Fibroblast of skin of scalp (primary cell): ENCODE measurements at places on chromosomes 2 and 18.

GRCh38 chr18:78664848-78665247 lies 314.8 kb upstream of the SALL3 start:
- DNase-seq: no peak

DNA sequence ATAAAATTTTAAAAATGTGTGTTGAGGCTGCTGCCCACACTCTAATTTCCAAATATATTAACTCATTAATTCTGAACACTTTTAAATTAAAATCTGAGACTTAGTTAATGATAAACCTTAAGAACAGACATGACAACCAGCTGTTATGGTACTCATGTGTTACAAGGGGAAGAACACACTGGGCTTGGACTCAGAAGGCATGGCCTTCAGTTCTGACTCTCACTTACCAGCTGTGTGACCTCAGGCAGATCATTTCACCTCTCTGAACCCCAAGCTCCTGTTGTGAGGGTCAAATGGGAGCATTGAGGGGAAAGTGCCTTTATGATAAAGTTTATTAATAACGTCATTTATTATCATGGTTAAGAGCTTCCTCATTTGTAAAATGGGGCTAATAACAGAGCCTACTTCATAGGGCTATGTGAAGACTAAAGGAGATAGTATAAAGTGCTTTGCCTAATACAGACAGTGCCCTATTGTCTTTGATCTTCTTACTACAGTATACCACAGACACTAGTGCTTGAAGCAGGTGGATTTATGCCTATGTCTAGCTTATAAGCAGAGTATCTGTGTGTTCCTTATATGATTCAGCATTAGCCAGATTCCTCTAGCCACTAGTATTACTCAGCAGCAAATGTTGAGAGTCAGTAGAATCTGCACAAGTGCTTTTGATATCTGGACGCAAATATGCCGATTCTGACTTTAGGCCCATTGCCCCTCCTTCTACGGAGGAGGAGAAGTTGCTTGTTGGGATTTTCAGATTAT lies 99.6 kb downstream of the SGPP2 start:
- no peak for DNase-seq

DNA sequence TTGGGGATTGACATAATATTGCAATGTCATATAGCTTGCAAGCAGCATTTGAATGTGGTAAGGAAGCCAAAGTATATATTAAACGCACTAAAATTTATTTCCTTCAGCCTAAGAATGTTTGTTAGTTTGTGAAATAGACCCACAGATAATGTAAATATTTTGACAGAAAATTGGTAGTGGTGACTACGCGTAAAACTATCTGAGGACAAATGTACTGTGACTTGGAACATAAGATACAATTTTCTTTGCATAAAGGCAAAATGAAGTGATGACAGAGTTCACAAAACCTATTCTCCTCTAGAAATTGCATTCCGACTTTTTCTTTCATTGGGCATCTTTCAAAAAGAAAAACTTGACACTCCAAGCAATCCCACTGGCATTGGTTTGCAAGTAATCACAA lies 411.1 kb upstream of the LRATD1 start:
- DNase-seq: no peak

DNA sequence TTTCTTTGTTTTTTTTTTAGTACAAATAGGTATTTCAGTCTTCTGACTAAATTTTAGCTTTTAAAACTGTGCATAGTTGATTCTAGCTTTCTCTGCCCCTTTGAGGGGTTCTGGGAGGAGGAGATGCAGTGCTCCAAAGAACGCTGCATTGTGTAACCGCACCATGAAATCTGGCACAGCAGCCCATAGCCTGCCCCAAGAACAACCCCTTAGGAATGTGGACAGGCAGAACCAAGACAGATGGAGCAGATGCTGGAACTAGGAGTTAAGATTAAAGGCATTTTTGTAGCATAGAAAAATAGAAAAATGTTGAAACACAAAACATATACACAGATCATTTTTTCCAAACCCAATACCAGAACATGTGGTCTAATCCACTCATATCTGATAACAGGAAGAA lies 187.5 kb downstream of the SCG2 start:
- peak; percentile 44 for DNase-seq

DNA sequence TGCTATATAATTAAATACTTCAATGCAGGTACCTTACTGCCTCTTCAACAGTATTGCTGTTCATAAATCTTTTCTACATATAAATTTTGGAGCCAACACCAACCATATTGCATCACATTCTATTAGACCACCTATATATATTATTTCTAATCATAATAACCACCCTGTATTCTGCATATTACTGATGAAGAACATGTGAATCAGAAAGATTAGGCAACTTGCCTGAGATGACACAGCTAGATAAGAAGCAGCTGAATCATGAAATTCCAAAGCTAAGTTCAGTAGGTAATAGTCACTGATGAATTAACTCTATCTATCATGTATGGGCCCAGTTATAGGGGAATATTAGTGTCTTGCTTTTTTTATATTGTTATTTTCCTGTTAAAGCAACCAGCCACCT lies 161.8 kb downstream of the AGPS start:
- DNase-seq: no peak

- no peak for DNase-seq
These were observed 14.3 kb downstream of the INSIG2 start for GRCh38 chr2:118102433-118103082.

DNA sequence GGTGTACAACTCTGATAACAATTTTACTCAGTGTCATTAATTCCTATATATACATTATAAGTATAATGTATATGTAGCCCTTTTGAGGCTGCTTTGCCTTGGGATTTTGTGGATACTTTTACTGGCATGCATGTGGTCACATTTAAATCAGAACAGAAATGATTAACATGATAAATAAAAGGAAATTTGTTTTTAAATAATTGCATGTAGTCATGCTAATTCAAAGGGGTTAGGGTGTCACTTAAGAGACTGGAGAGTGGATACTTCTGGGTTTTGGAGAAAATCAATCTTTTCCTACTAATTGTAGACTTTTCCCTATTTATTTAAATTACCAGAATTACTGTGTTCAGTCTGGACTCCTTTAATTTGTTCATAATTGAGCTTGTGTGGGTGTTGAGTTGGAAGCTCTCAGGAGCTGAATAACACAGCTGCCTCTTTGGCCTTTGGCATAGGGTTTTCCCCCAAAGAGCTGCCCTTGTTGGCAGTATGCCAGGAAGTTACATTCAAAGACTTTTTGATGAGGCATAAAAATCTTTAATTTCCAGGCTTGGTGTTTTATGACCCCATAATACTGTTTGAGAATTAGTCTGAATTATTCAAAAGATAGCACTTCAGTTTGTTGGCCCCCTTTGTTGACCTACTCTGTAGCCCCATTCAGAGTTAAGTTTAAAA lies 484.7 kb upstream of the NRP2 start:
- DNase-seq: no peak
